ENCODE measurements at places on chromosomes 2 and 18.
A peak's percentile ranks its signal among the peaks of the same experiment; 100 is the strongest.

GRCh38 chr2:53739032-53739431, 28.6 kb upstream of the CHAC2 start:
- DNase-seq, result no peak

DNA sequence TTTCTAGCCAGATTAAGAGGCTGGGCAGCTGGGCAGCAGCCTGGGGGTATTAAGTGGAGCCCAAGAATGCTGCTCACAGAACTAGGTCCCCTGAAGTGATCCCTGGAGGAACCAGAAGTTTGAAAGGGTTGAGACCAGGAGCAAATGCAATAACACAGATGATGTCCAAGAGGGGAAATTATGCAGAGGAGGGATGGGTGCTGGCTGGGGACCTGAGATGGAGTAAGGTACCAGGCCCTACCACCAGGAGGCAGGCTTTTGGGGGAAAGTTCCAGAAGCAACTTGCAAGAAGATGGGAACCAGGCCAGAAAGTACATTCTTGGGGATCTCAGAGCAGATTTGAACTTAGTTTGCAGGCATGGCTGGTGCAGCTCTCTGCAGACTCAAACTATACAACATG, 175.1 kb downstream of the NCK2 start:
- no peak for DNase-seq

GRCh38 chr2:72949045-72949444, 31.7 kb downstream of the EMX1 start:
- DNase-seq, result no peak

DNA sequence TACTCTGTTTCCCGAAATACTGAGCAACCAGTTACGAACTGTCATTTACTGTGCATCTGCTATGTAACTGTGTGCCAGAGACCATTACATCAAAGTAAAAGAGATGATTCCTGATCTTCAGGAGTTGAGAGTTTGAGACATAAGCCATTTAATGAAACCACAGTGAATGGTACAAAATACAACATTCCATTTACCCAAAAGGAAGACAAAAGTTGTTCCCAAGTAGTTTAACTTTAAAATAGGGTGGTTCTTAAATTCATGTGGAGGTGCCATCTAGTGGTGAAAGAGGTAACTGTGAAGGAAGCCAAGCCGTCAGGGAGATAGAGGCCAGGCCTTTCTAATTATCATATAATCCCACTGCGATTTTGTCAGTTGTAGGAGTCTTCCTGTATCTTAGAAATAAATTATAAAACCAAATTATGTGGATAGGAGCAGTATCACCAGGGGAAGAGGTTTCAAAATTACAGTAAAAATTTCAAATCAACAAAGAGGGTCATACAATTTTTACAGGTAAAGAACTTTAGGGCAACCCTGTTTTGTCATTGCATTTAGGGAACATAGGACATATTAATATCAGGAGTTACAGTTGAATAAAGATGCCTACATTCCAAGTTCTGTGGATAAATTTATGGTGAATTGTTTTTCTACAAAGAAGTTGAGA, 67.7 kb downstream of the EPAS1 start:
- peak; percentile 26 for DNase-seq

DNA sequence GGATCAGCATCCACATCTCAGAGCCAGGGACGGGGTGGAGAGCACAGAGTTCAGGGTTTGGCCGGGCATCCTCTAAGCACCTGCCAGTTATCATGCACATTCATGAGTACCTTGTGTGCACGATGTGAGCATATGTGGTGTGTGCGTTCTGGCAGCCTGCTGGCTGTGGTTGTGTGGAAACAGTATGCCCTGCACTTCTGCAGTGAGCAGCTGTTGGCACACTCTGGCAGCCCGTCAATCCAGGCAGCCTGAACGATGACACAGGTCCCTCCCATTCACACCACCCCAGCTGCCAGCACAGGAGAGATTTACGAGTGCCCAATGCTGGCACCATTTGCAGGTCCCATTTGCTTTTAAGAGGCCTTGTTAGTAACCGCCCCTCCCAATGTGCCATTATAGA, 74.2 kb downstream of the CD8B2 start:
- no peak for DNase-seq

DNA sequence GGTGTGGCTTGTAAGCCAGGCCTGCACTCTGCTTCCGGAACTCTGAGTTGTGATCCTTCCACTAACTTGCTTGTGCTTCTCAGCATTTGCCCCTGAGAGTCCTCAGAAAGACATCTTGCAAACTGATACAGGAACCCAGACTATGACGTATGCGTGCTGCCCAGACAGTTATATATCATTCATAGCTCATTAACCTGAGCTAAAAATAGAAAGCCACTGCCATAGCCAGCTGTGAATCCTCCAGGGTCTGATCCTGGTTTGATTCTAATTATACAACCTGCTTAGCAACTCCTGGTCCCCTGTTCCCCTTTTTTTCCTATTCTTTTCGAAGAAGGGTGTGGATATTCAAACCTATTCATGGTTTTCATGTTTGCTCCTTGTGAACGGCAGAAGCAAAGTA, 63.7 kb downstream of the MARCHF4 start:
- DNase-seq, result no peak

Data from neuronal stem cell (in vitro differentiated cells).